NCI-H1048 (cell line): ENCODE measurements at places on chromosomes 11 and 22.

DNA sequence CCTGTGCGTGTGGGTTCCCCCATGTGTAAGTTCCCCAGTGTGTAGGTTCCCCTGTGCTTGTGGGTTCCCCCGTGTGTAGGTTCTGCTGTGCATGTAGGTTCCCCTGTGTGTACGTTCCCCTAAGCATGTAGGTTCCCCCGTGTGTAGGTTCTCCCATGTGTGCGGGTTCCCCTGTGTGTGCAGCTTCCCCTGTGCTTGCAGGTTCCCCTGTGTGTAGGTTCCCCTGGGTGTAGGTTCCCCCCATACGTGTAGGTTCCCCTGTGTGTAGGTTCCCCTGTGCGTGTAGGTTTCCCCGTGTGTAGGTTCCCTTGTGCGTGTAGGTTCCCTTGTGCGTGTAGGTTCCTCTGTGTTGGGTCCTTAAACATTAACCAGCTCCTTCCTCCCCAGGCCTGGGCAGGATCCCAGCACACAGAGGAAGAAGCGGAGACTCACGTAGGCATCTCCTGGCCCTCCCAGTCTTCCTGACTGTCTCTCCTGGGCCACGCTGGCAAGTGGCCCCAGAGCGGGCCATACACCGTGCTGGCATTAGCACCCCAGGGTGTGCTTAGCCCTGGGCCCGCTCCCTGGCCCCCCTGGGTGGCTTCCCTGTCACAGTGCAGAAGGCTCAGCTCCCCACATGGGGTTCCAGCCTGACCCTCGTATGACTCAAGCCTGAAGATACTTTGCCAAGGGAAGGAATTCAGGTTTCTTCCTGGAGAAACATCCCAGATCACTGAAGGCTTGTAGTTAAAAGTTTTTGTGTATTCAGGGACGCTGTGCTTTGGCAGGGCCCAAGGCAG is 2.8 kb upstream of the GRAMD4 start:
- DNase-seq, result no peak

DNA sequence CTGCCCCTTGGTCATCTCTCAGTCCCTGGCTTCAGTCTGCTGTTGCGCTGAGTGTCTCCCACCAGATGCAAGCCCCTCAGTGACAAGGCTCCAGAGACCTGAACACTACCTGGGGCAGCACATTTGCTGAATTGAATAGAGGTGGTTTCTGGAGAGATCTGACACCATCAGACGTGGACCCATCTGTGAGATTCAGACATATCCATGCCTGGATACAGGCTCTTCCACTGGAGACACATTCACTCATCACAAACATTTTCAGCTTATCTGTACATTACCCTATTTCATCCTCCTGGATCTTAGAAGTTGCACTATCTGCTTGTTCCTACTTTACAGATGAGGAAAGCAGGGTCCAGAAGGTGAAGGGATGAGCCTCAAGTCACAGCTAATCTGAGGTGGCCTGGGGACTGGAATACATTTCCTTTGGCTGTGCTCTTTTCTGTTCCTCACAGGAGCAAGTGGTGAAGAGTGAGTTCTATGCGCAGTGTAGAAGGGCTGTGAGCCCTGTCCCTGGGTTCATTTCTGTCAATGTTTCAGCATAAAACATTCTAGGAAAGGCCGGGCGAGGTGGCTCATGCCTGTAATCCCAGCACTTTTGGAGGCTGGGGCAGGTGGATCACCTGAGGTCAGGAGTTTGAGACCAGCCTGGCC is 19.0 kb downstream of the ATG16L2 start:
- DNase-seq, result no peak

GRCh38 chr11:41459465-41460401 is at the start of gene LRRC4C:
Gene LRRC4C, minus strand, starts transcription at chr11:41459652.
- no peak for DNase-seq

DNA sequence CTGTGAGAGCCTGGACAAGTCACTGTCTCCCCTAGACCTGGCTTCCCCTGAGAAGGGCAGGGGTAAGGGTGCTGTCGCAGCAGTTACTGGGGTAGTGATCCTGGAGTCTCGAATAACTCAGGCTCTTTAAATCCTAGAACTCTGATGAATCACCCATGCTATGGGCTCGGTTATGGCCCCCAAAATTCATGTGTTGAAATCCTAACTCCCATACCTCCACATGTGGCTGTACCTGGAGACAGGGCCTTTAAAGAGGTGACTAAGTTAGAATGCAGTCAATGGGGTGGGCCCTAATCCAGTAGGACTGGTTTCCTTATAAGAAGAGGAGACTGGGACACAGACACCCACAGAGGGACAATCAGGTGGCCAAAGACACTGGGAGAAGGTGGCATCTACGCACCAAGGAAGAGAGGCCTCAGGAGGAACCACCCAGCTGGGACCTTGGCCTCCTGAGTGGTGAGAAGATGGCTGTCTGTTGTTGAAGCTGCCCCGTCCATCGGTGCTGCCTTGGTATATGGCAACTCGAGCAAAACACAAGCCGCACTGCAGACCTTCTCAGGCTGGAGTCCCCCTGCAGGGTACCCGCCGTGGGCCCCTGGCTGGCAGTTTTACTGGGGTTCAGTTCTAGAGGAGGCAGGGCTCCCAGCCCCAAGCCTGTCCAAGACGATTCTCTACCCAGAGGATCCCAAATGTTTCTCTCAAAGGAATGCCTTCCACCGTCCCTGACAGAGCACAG is 48.8 kb upstream of the SHISAL1 start:
- no peak for DNase-seq
